ENCODE measurements at places on chromosomes 1 and 21. TPM values are rescaled to one million over a fixed set of nuclear protein-coding genes. Genes with fewer than 3 reads are reported as not detected.

The SYCP1 gene
- total RNA-seq: not detected

The USH2A gene
- not detected for total RNA-seq

The SLC16A4 gene
- total RNA-seq: 0.55 TPM

The TRIM67 gene
- not detected for total RNA-seq

The F5 gene
- 0.19 TPM for total RNA-seq

The F3 gene
- total RNA-seq: not detected

The CFHR4 gene
- not detected for total RNA-seq

The ADCY10 gene
- 0.41 TPM for total RNA-seq

The BARHL2 gene
- not detected for total RNA-seq

The SAMSN1 gene
- total RNA-seq: 27.0 TPM

The LRRC53 gene
- total RNA-seq: not detected

The OR2L2 gene
- 0.42 TPM for total RNA-seq

The S100A8 gene
- not detected for total RNA-seq

The PLD5 gene
- total RNA-seq: 0.22 TPM

The RNF186 gene
- not detected for total RNA-seq

The SPSB1 gene
- total RNA-seq: 1.5 TPM

The KCNN3 gene
- total RNA-seq: 0.08 TPM

The KLHDC9 gene
- total RNA-seq: 0.60 TPM

The MASP2 gene
- total RNA-seq: 0.27 TPM

The KRTAP21-2 gene
- total RNA-seq: not detected

The PTGFR gene
- total RNA-seq: not detected

The GBP6 gene
- total RNA-seq: 0.10 TPM

The RXFP4 gene
- total RNA-seq: not detected

The VSIG8 gene
- total RNA-seq: not detected

The SPRR2F gene
- not detected for total RNA-seq

The YY1AP1 gene
- 113 TPM for total RNA-seq

The FALEC gene
- total RNA-seq: not detected

The TMPRSS15 gene
- total RNA-seq: not detected

The SLAMF6 gene
- total RNA-seq: 42.5 TPM

The TCEA3 gene
- 32.4 TPM for total RNA-seq

The INKA2 gene
- total RNA-seq: 0.70 TPM

All from naive thymus-derived CD8-positive, alpha-beta T cell (primary cell).